ENCODE measurements at places on chromosomes 7 and 10. TPM values are rescaled to one million over a fixed set of nuclear protein-coding genes. Genes with fewer than 3 reads are reported as not detected.

GRCh38 chr10:132023092-132023811, 41.5 kb upstream of the BNIP3 start:
- DNase-seq = peak; percentile 68

GRCh38 chr10:69629519-69629896, 539 bp upstream of the FAM241B start:
- DNase-seq = no peak

- peak; percentile 69 for DNase-seq
These were observed 11.8 kb upstream of the DRGX start for GRCh38 chr10:49407552-49408137.

- DNase-seq = no peak
These were observed 63.7 kb downstream of the PRSS58 start for GRCh38 chr7:142194201-142194600.

GRCh38 chr10:113273181-113274163, 279.4 kb upstream of the HABP2 start:
- DNase-seq = no peak

GRCh38 chr10:128297709-128298378, 171.6 kb upstream of the MKI67 start:
- no peak for DNase-seq

- DNase-seq = no peak
These were observed 202.1 kb downstream of the MBL2 start for GRCh38 chr10:52570490-52570889.

GRCh38 chr10:57654856-57655255, 612.8 kb downstream of the IPMK start:
- DNase-seq = no peak

DNA sequence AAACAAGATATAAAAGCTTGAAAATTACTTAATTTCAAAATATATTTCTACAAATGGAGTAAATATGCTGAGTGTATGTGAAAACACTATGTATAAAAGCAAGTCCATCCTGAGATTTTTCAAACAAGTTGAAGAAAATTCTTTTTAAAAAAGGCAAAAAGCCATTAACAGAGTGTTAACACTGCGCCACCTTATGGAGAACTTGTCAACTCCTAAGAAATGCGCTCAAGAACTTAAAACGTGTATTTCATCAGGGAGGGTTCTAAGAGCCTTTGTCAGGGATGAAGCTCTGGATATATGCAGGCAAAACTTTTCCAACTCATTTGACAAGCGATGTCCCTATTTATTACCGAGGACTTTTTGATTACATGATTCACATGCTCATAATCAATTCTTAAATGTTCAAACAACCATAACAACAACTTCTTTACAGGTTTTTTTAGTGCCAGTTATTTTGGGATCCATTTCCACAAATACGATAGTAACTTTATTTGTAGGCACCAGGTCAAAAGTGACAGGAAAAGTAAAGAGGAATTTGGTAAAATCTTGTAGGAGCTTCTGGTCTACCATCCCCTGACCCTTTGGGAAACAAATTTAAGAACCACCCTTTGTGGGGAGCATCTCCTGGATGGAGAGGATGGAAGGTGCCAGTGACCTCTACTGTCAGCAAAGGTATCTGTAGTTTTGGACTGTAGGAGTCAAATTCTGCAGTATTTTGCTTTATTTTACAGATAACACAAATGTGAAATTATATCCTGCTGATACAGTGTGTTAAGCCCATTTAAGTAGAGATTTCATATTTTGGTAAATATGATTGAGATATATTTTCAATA, 23.2 kb downstream of the CALCR start:
- DNase-seq = peak; percentile 60

Gene CFAP69
- total RNA-seq = 0.63 TPM

Gene TFR2
- 0.26 TPM for total RNA-seq

Gene PSD
- total RNA-seq = 0.26 TPM

Gene GALNT17
- not detected for total RNA-seq

Gene SEMA3E
- total RNA-seq = 0.26 TPM

Measured in dermis microvascular lymphatic vessel endothelial cell (primary cell).